ENCODE measurements at places on chromosomes 11 and 22.

GRCh38 chr11:96221244-96222070 lies 121.5 kb downstream of the MAML2 start:
- no peak for DNase-seq

- DNase-seq, result no peak
Measured at GRCh38 chr11:80007616-80008015, 566.8 kb upstream of the TENM4 start.

- no peak for DNase-seq
Measured at GRCh38 chr11:127873478-127873877, 713.9 kb downstream of the ETS1 start.

- DNase-seq, result no peak
Measured at GRCh38 chr11:121741351-121741760, 288.6 kb upstream of the SORL1-AS1 start.

DNA sequence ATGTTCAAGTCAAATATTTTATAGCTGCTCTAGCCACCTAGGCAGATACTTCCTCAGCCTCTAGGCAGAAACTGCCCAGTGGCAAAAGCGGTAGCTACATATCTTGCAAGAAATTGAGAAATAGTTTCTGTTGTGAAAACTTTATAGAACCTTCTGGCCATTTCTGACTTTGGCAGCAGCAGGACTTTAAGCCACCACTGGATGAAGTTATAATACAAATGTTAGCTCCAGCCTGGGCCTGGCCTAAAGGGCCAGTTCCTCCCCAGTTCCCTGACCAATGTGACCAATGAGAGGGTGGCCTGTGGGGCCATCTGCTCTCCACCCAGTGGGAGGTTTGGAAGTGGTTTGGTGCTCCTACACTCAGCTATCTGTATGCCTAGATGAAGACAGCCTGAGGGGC lies 254.0 kb upstream of the NARS2 start:
- DNase-seq, result no peak

GRCh38 chr11:60830478-60831142 lies 11.3 kb upstream of the CCDC86 start:
- DNase-seq, result no peak

- no peak for DNase-seq
Measured at GRCh38 chr11:79417069-79417920, 23.5 kb downstream of the TENM4 start.

- no peak for DNase-seq
Measured at GRCh38 chr11:2127482-2128129, 11.6 kb downstream of the IGF2 start.

GRCh38 chr11:12675951-12676711 lies 1.9 kb downstream of the TEAD1 start:
- no peak for DNase-seq

- DNase-seq, result no peak
Measured at GRCh38 chr11:132131961-132132360, 761.5 kb downstream of the NTM start.

DNA sequence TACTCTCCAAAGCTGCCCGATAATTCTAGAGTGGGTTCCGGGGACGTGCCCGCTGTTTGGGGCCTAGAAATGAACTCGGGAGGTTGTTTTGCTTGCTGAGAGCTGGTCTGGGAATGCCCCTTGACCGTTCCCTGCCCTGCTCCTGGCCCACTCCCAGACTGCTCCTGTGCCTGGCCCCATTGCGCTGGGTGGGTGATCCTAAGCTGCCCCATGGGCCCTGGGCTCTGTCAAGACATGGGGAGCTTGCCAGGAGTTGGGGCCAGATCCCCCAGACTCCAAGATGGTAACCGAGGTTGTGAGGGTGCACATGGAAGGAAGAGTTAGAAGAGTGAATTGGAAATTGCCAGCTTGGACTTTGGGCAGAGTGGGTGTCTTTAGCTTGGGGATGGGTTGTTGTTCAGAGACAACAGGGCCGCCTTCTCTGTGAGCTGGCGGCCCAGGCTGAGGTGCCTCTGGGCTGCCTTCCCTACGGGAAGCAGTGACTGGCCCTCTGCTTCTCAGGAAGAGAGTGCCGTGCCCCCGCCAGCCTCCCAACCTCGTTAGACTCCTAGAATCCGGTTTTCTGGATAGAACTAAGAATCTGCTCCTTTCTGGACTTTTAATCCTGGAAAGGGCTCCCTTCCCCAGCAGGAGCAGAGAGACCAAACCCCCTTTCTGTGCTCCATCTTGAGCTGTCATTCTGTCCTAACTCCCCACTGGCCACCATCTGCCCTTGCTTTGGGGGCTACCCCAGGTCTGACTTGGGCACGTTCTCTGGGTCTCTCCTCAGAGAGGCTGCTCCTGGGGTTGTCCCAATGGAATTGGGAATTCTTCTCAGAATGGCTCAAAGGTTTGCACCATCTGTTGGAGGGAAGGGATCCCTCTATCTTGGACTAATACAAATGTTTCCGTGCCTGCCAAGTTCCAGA lies 1.8 kb downstream of the ST3GAL4 start:
- DNase-seq, result no peak

GRCh38 chr11:86941077-86941870 lies 13.9 kb downstream of the FZD4 start:
- no peak for DNase-seq

DNA sequence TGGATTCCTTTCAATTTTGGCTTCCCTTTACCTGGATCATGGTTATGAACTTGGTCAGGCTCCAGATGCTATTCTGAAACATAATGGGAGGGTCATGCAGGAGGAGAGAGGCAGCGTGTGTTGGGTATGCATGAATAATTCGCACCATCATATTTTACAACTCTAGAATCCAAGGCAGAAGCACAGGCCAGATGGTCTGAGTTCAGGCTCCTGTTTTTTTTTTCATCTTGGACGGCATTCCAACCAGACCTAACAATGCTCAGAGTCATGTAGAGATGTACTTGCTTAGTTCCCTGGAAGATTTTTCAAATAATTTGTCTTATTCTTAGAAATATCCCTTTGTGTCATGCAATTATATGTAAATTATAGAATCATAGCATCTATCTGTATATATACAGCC lies 393.5 kb downstream of the JRKL start:
- DNase-seq, result no peak

- DNase-seq, result no peak
Measured at GRCh38 chr22:27786965-27787364, 14.6 kb downstream of the MN1 start.

GRCh38 chr11:121930004-121930965 lies 185.7 kb downstream of the BLID start:
- no peak for DNase-seq

DNA sequence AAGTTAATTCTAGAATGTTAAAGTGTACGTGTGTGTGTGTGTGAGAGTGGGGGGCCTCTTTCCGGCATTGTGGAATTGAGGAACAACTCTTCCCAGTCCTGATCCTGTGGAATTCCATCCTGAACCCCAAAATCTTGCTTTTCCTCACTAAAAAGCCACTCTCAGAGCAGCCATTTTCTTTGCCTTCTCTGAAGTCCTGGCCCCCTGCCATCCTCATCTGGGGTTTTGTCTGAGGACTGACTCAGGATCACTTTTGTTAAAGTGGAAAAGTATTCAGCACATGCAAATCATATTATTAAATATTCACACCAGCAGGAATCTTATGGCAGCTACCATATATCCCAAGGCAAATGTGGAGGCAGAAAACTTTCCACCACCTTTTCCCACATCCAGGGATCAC lies 3.8 kb downstream of the SCN4B start:
- DNase-seq, result no peak
